GM12891 (cell line): ENCODE measurements at places on chromosomes 1 and 21.

DNA sequence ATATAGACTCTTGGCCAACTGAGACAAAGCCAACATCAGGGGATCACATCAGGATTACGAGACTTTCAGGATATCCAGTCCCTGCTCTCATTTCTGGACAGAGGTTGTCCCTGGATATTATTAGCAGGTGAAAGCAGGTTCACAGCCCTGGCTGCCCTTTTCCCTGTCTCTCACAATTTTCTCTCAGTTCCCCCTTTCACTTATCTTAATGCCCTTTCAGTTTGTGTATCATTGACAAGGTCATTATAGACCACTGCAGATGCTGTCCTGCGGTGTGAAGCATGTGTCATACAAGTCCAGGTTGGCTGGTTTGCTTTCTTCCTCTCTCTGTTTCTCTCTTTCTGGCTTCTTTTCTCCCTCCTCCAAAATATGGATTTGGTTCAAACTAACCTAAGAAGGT, 2.1 kb upstream of the KLHDC9 start:
- DNase-seq, result no peak

- DNase-seq, result no peak
These were observed 2.5 kb upstream of the PCBP3 start for GRCh38 chr21:45640888-45641479.

GRCh38 chr1:53946252-53947171, at the start of gene LRRC42:
Gene LRRC42 (plus strand): TSS chr1:53946350. CDS start chr1:53952000, 5,650 bp downstream.
- no peak for DNase-seq

- DNase-seq, result no peak
These were observed 43.7 kb downstream of the MRPL39 start for GRCh38 chr21:25563361-25564116.

GRCh38 chr1:207973898-207974568, 63.1 kb upstream of the CD34 start:
- no peak for DNase-seq

DNA sequence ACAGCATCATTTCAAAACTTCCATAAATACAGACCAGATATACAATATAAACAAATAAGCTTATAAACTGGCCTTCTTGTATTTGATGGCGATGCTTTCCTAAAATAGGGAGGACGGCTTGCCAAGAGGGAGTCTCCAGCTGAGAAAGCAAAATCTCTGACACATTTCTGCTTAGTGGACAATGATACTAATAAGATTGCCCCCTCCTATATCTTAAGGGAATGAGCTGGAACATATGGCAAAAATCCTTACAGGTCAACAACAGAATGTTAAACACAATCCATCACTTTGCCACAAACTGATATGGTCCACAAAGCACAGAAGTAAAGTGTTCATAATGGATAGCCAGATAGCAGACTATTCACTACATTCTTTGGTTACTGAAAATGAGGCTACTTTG, 7.1 kb upstream of the GADD45A start:
- no peak for DNase-seq

GRCh38 chr21:31618696-31619430, 40.6 kb upstream of the SOD1 start:
- no peak for DNase-seq

GRCh38 chr1:180229483-180230415, at the start of gene LHX4:
Gene LHX4 (plus strand): TSS chr1:180230264. CDS start chr1:180230530, 266 bp downstream.
- DNase-seq, result peak; percentile 63

DNA sequence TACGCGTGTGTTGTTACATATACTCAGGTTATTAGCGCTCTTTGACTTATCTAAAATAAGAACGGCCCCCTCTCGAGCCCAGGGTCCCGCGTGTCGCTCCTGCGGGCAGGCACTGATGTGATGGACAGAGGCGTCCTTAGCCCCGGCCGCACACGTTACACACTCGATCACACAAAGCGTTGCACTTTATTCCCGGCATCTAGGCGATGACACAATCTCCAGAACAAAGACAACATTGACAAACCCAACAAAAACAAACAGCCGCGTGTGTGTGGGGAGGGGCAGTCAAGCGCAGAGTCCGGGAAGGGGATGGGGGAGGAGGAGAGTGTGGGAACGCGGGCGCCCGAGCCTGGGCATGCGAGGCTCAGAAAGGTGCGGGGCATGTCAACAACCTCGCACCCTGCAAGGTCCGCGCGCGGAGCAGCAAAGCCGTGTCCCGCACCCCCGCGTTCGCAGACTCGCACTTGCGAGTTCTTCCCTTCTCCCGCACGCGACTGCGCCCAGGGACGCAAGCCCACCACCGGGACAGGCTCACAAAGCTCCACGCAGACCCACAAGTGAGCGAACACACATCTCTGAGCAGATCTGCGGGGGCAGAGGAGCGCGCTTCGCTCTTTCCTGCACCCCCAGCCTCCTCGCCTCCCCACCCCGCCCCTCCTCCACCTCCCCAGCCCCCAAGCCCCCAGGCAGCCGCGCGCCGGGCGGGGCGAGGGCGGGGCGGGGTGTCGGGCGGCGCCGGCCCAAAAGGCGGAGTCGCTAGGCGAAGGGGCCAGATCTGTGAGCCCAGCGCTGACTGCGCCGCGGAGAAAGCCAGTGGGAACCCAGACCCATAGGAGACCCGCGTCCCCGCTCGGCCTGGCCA, at the start of gene EFNA1:
Gene EFNA1 (plus strand): TSS at position 772 of the 862 bp plus-strand sequence. CDS start 102 bp downstream, outside the sequence.
- DNase-seq, result no peak

DNA sequence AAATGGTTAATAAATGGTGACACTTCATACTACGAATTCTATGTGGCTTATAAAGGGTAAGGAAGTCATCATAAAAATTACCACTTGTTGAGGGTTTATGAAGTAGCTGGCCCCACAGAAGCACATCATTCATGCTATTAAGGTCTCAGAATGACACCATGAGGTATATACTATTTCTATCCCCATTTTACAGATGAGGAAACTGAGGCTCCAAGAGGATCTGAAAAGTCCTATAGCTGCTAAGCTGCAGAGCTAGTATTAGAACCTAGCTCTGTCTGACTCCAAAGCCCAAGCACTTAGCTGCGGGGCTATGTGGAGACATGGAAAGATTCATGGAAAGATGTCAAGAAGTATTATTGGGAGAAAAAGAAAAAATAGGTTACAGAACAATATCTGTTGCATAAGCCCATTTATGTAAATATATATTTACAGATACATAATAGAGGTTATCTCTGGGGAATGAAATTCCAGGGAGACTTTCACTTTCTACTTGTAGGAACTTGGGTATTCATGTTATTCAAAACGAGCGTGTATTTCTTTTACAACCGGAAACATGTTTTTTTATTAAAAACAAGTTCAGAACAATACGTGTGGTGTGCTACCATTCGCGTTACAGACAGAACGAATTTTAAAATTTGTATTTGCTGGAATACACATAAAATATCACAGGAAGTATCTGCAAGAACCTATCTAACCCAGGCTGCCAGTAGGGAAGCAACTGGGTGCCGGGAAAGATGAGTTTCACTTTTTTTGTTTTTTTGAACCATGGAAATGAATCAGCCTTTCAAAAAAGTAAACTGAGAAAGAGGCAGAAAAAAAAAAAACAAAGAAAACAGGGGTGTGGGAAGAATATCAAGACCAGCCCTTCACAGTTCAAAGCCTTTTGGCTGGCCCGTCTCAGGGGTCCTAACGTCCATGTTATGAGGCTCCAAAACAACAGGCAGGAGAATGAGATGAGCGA, 13.4 kb downstream of the SPOCD1 start:
- DNase-seq, result no peak

DNA sequence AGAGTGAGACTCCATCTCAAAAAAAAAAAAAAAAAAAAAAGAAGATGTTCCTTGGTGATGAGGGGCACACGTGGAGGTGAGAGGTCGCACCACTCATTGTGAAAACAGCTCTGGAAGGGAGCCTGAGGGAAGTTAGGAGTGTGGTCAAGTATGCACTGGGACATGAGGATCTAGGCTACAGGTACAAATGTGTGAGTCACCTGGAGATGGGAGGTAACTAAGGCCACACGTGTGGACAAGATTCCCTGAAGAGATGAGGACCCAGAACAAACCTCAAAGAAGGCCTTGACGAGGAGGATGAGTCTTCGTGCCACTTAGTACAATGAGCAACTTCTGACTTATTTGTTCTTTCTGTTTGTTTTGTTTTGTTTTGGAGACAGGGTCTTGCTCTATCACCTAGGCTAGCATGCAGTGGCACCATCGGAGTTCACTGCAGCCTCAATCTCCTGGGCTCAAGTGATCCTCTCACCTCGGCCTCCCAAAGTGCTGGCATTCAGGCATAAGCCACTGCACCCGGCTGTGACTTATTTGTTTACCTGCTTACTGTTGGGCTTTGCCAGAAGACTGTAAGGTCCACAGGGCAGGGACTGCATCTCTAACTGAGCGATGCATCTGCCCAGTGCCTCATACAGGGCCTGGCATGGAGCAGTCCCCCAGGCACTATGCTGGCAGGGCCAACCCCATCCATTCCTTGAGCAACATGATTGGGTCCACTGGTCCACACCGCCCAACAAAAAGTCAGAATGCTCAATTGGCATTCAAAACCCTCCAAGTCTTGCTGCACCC, 6.4 kb downstream of the ASAP3 start:
- DNase-seq, result no peak

DNA sequence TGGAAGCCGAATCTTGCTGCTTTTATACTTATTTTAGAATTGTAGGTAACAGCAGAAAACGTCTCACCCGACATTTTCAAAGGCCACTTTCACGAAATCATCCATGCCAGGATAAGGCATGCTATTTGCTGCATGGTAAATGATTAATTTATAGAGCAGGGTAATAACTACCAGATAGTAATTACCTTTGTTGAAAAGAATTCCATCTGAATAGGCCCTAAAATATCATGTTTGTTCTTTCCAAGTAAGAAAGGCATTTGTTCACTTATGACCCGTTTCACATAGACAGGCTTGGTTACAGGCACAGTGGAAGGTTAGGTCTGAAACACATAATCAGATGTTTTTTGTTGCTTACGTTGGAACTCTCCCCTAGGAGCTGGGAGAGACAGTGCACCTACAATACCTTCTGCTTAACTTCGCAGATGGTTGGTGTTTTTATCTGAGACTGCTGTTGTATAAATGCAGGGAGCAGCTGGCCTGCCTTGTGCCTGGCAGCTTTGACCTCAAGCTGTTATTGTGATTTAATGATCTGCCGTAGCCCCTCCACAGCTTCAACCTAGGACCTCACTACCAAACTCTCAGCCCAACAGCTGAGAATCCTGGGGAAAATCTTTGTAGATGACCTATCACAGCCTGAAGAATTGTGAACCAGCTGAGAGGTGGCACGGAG, 1.6 kb downstream of the SLC44A3 start:
- no peak for DNase-seq
